H1 (cell line): ENCODE measurements at places on chromosomes 2 and 18.

DNA sequence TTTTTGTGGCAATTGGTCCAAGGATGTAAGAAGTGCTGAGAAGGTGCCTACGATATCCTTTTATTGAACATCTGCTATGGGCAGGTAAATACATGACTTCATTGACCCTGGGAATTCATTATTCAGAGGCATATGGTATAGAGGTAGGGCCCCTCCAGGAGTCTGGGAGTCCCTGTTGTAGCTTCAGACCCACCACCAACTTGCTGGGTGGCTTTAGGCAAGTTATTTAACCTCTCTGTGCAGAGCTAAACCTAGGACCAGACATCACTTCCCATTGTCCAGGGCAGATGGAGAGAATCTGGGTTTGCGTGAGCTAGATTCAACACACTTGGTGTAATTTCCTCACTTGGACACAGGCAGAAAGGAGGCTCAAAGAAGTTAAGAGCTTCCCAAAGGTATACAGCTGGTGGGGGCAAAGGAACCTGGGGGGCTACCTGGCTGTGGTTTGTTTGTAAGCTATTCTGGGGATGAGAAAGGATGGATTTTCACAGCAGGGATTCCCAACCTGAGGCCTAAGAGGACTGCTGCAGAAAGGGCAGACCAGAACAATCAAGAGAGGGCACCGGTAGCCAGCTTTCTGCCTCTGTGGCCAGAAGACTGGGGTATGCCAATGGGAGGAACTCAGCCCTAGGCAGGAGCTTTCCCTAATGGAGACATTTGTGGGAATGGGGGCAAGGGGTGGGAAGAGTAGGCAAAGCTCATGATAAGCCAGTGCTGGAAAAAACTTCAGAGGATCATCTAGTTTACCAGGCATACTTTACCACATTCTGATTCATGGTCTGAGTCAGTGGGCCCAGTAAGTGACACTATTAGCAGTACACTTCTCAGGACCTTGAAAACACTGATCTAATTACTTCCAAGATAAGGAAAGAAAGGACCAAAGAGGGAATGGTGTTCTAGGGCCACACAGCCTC, 102.7 kb upstream of the SMAD2 start:
- no peak for DNase-seq

DNA sequence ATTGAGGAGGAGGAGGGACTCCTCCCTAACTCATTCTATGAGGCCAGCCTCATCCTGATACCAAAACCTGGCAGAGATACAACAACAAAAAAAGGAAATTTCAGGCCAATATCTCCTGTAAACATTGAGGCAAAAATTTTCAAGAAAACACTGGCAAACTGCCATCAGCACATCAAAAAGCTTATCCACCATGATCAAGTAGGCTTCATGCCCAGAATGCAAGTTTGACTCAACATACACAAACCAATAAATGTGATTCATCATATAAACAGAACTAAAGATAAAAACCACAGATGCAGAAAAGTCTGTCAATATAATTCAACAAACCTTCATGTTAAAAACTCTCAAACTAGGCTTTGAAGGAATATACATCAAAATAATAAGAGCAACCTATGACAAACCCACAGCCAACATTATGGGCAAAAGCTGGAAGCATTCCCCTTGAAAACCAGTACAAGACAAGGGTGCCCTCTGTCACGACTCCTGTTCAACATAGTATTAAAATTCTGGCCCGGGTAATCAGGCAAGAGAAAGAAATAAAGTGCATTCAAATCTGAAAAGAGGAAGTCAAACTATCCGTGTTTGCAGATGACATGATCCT, 1014.3 kb downstream of the CBLN2 start:
- DNase-seq = no peak

DNA sequence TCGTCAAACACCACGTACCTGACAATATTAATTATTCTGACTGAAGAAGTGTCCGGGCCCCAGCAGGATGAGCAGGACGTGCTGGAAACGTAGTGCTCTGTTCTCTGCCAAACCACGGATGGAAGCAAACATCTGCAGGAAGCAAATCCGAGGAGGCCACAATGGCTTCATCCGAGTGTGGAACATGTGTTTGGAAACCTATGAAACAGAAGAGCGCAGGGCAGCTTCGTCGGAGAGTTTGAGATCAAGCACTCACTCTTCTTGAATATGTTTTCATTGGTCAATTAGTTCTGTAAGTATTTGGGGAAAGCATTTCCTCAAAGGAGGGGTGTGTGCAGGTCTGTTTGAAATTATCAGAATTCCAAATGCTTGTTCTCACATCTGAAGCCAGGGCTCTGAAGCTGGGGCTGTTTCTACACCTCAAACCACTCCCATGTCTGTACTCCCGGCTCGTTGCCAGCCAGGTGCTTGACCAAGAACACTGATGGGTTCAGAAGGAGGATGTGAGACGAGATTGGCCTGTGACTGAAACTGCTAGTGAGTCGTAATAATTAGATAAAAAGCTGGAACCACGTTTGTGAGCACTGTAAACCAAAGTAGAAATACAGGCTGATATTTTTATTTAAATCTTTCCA, 356.6 kb upstream of the SALL3 start:
- no peak for DNase-seq

DNA sequence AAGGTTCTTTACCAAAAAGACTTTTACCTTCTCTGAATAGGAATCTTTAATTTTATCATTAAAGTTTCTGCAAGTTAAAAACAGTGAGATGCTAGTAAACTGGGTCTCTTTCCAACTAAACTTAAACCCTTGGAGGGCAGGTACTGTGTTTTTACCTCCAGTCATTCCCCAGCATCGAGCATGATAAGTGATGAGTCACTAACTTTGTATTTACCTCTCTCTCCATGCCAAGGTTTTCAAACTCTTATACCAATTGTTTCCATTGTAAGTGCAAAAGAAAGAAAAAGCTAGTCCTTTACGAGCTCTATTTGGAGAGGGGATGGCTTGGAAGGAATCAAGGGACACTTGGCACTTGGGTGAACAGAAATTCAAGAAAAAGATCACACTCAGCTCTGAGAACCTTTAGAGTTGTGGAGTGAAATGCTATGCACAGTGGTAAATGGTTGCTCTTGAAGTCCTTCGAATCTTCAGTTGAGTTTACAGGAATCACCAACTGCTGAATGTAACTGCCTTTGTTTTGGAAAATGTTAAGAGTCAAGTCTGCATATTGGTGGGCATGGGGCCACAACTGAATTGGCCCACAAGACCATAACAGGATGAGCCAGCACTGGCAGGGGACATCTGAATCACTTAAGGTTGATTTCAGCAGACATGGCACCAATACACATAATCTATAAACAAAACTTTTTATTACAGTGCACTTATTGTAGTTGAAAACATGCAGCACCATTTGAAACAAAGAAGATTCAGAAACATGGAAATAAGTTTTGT, 8.3 kb upstream of the RBM43 start:
- DNase-seq = no peak

GRCh38 chr2:118850168-118850900, 2.9 kb upstream of the EN1 start:
- DNase-seq = peak; percentile 52

DNA sequence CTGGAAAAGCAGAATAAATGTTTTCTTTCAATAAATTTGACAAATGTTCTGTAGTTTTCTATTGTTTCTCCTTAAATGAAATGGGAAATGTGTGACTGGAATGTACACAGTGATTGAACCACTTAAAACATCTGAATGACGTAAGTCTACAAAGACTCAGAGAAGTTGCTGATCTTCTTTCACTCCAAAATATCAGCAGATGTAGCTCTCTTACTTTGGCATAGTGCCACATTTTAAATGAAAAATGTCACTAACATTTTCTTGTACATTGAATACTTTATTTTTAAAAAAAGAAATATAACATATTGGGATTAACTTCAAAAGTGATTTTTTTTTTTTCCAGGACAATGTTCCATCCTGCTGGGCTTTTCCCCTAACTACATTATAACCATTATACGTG, 565.6 kb downstream of the TMEM182 start:
- DNase-seq = no peak

DNA sequence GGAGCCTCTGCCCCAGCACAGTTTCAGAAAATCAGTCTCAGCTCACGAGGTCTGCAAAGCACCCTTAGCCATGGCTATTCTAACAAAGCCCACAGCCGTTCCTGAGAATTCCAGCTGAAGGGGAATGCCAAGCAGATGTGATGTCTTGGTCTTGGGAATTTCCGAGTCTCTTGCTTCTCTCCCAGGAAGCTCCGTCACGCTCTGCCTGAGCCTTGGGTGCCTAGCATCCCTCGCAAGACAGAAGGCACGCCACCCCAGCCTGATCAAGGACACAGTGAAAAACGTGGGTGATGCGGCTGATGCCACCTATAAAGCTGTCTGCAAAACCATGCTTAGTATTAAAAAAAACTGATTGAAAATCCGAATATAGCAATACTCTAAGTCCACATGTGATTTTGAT, 254.6 kb downstream of the SH3BP4 start:
- no peak for DNase-seq

- DNase-seq = no peak
Measured at GRCh38 chr18:50315100-50315871, 27.8 kb upstream of the CXXC1 start.

DNA sequence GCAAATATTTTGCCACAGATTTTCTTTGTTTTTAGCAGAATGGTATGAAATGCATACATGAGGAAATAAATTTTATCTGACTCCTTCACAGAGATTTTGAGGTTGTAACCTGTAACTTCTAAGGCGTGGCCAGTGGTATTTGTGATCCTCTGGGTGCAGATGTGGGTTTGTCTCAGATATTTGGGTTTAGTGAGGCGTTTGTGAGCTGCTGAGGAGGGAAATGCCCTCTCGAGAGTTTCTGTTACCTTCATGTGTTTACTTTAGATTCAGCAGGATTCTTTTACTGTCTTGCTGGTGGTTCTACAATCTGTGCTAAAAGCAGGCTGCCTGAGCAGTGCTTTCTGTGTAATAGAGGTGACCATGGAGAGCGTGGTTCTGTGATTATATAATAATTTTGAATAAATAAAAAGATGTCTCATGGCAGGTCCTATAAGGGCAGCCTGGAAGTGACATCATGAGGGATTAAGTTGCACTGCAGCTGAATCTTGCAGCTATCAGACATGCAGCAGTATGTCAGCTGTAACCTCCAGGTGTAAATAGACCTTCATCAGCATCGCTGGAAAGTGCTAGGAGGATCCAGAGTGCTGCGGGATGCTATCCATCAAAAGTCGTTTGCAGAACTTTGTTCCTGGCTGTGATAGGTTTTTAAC, 34.1 kb downstream of the TANC1 start:
- no peak for DNase-seq

DNA sequence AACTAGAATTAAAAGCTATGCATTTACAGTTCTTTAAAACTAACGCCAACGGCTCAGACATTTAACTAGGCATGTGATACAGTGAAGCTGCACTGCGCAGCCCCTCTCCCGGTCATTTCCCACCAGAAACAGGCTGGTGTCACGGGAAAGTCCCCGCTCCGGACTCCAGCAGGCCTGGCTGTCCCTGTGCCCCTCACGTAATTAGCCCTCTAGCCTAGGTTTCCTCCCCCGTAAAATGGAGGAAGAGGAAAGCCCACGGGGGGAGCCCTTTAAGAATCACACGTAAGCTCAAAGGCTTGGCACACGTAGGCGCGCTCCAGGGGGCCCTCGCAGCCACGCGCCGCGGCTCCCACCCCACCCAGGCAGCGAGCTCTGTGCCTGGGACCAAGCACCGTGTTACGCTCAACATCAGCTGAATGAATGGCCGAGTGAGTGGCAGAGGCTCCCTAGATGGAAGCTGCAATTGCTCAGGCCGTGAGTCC, 48.0 kb downstream of the KCNIP3 start:
- no peak for DNase-seq

- DNase-seq = no peak
Measured at GRCh38 chr18:23059541-23060465, 75.5 kb upstream of the CABLES1 start.

DNA sequence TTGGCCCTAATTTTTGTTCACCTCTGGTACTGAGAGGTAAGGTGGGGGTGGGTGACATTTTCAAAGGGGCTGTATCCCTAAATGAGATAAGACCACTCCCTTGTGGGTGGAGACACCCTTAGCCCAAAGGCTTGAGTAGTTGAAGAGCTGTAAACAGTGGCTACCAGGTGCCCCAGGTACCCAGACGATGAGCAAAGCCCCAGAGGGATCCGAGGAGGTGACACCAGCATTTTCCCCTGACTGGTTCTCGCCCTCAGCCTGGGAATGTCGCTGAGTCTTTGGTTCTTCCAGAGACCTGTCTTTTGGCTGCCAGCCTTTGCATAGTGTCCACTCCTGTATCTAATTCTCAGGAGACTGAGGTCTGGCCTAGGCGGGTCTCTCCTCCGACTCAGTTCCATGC, 36.5 kb downstream of the RRM2 start:
- DNase-seq = no peak

DNA sequence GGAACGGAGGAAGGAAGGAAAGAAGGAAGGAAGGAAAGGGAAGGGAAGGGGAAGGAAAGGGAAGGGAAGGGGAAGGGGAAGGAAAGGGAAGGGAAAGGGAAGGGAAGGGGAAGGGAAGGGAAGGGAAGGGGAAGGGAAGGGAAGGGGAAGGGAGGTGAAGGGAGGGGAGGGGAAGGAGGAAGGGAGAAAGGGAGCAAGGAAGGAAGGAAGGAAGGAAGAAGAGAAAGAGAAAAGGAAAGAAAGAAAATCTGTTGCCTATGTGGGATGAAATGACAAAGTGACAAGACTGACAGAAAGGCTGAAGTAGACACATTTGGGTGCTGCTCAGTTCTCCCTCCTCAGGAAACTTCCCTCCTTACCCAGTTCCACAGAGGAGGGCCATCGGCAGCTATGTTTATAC, 46.3 kb upstream of the GORASP2 start:
- no peak for DNase-seq

DNA sequence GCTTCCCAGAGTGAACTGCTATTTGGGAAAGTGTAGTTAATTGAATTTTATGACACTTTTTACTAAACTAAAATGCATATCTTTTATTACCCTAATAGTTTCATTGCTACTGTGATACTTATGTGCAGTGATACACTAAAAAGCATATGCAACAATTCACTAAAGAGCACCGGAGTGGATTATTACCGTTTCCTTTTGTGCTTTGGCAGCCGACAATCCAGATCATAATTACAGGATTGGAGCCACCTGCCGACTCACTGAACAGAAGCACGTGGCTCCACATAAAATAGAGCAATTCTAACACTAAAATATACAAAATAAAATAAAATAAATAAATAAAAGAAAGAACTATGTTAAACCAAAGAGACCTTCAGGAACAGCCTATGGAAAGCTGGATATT, 583.4 kb downstream of the NRXN1 start:
- no peak for DNase-seq

- no peak for DNase-seq
Measured at GRCh38 chr2:85255813-85256594, 71.8 kb downstream of the TGOLN2 start.

DNA sequence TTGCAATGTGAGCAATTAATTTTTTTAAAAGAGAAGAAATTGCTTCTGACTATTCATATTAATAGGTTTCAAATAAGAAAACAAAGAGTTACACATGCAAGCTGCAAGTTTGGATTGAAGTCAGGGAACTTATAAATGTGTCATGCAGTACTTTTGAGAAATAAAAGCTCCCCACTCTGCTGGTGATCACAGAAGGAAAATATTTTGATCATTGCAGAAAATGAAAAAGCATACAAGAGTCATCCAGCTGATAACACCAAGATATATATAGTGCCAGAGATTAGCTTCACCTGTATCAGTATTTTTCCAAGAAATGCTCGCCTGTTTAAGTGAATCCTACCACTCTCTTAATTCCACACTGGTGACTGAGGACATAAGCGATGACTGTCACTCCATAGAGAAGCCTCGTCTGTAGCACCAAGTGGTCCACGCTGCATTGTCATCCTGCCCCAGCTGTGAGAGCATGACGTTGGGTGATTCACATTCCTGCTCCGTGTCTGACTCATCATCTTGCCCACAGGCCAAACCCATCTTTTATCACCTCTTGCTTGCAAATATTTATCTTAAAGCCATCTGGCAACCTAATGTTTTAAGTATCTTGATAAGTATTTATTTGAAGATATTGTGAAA, 178.0 kb downstream of the ASXL3 start:
- DNase-seq = peak; percentile 23
